ENCODE measurements at places on chromosomes 11 and 22.

DNA sequence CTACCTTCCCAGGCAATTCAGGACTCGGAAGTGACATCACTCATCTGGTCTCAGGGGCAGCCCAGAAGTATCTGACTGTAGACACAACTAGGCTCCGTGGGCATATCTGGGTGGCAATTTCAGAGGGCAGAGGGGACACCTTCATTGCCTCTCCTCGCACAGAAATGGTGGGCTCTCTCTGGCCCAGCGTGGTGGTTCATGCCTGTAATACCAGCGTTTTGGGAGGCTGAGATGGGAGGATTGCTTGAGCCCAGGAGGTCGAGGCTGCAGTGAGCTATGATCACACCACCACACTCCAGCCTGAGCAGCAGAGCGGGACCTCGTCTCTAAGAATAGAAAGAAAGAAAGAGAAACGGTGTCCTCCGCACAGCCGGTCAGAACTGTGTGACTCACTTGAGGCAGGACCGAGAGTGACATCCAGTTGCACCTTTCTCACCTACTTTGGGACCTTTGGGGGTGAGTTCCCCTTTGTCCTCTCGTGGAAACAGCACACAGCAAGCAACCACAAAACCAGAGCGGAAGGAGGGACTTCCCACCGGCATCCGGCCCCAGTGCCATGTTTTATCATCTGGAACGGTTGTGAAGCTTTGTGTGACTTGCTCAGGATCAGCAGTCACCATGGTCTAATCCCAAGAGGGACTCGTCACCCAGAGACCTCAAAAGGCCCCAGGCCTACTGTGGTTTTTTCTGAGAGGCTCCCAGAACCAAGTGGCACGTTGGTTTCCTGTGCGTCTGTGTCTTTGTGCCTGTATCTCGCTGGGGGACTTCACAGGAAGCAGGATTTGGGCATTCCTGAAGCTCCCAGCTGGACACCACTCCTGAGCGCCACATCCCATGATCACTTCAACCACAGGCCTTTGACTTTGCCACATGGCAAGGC, 38.4 kb upstream of the EMID1 start:
- no peak for DNase-seq

DNA sequence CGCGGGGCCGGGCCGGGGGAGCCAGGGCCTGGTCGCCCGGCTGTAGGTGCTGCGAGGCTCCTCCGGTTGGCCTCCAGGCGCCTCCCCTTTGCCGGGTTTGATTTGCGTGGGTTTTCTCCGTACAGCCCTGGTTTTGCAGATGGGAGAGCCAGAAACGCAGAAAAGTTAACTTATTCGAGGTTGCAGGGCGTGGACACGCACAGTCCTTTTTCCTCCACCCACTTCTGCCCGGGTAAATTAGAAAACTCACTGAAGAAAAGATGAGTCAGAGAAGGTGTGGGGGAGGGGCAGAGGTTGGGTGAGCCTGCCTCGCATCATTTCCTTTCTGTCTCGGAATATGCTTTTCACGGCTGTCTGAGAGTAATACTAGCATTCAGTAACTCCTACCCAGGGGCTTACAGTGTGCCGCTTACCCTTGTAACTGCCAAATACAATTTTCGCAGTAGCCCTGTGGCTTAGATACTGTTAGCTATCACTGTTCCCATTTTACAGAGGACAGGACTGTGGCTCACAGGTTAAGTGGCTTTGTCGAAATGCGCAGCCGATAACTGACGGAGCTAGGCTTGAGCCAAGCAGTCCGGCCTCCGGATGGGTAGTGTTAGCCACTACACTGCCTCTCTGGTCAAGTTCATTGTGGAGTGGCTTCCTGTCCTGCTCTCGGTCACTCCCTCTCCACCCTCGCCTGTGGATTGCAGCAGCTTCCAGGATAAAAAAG, 812 bp downstream of the FADD start:
- DNase-seq = peak; percentile 88

DNA sequence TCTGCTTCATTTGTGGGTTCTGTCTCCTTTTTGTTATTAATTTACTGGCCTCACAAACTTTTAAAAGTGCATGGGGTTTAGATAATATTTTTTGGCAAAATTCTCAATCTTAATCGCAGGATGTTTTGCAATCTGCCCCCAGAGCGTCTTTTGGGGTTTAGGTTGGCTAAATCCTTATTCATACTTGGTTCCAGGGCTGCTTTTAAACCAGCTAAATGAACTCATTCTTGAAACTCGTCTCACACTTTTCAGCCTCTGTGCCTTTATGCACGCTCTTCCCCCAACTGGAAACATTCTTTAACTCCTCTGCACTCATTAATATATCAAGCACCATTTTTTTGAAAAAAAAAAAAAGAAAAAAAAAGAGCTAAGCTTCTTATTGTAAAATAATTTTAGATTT, 131.7 kb downstream of the KIF18A start:
- DNase-seq = no peak

DNA sequence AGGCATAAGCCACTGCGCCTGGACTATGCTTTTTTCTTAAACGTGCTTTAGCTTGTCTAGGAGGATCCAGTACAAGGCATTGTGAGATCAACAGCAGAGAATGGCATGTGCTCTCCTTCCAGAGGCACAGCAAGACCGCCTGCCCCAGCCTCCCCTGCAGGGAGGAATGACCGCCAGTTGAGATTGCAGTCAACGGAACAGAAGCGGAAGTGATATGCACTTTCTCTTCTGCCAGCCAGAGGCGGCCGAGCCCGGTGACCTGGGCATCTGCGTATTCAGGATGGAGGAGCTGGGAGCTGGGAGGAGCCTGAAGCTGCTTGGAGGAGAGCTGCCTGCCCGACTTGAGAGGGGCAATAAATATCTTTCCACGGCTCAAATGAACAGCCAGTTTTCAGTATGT, 243.0 kb downstream of the CTTN start:
- DNase-seq = peak; percentile 2

GRCh38 chr11:69550846-69551245, 69.4 kb downstream of the LINC01488 start:
- DNase-seq = no peak

- DNase-seq = peak; percentile 8
Observed at GRCh38 chr22:24938741-24939341, 7.7 kb downstream of the LHFPL7 start.

DNA sequence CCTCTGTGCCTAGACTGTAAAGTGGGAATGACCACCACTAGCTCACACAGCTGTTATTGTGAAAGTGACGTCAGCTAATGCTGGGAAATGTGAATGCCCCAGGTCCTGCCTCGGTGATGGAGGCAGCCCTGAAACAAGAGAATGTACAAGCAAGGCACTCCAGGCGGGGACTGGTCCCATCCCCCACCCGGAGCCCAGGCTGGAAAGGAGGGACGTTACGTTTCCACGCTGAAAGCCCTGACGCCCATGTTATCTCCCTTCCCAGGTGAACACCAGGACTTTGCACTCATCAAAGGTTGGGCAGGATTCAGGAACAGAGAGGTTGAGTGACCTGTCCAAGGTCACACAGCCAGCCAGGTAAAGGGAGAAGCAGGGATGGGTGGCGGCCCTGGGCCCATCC, 784 bp downstream of the SULT4A1 start:
- no peak for DNase-seq

DNA sequence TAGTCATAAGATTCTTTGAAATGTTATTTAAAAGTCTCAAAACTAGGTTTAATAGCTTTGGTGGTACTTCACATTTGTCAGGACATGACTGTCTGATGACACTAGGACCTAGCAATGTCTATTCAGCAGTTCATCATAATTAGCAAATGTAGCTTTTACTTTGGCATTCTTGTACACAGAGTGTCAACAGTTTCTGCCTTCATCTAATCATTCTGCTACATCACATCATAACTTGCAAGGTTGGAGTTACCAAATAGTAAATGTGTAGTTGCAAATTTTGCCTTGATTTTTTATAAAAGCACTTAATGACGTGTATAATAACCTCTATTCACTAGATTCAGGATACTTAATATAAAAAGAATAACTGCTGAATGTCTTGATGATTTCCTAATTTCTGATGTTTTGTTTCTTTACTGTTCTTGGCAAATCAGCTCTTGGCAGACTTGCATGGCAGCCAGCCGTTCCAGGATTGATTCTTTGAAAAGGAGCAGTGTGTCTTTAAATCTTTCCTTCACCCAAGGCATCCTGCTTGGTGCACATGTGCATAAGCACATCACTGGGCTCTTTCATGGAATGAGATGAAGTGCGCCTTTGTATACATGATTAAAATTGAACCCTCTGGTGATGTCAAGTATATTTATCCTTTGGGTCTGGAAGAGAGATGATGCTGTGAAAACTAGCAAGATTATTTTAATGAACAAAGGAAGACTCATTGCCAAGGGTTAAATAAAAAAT, 12.2 kb downstream of the FBXO7 start:
- DNase-seq = no peak

DNA sequence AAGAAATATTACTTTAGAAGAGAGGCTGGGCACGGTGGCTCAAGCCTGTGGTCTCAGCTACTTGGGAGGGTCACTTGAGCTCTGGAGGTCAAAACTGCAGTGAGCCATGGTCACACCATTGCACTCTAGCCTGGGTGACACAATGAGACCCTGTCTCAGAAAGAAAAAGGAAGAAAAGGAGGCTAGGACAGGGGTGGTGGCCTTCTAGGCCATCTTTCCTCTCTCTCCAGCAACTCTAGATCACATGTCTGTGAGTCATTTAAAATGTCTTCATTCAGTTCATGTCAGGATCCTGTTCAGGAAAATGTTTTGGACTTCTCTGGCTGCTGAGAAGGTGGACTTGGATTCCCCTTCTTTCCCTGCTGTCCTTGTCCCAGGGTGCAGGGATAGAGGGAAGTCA, 53.3 kb downstream of the PPFIA1 start:
- no peak for DNase-seq

- no peak for DNase-seq
Observed at GRCh38 chr11:17459236-17459896, 17.3 kb downstream of the ABCC8 start.

DNA sequence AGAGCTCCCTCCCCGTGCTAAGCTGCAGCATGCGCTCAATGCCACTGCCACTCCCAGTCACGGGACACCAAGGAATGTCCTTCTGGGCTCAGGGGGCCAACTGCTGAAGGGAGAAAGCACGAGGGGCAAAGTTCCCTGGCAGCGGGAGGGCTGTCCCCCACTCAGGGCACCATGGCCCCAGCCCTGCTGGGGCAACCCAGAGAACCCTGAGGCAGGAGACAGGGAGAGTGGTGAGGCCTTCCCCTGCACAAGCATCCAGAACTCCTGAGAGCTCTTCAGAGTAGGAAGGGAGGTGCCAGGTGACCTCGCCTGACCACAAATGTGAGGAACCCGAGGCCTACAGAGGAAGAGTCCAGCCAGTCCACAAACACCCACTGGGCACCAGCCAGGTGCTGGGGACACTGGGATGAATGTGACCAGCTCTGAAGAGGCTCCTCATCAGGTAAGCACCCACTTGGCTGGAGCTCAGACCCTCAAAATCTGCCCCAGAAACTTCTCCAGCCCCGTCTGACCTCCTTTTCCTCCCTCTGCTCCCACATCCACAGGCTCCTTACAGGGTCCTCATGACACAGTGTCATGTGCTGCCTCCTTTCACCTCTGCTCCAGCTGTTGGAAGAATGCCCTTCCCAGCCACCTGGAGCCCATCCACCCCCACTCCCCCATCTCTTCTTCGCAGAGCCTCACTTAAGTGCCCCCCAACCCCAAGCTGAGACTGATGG, 15.6 kb downstream of the GDPD5 start:
- no peak for DNase-seq

- no peak for DNase-seq
Observed at GRCh38 chr22:34885852-34886251, 180.1 kb upstream of the ISX start.

GRCh38 chr11:42239188-42239587, 779.7 kb upstream of the LRRC4C start:
- DNase-seq = no peak

DNA sequence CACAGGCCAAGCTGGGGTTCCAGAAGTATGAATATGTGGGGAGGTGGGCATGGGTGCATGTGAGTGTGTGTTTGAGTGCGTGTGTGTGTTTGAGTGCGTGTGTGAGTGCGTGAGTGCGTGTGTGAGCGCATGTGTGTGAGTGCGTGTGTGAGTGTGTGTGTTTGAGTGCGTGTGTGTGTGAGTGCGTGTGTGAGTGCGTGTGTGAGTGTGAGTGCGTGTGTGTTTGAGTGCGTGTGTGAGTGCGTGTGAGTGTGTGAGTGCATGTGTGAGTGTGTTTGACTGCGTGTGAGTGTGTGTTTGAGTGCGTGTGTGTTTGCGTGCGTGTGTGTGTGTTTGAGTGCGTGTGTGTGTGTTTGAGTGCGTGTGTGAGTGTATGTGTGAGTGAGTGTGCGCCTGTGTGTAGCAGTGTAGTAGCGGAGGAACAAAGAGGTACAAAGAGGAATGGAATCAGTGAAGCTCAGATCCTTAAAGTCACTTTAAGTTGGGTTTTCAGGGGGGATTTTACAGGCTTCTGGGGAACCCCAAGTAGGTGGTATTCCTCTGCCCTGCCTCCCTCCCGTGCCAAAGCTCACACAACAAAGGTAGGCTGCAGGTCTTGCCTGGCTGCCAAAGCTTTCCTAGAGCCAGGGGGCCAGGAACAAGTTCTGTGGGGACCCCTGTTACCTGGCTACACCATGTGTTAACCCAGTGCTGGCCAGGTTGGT, 137.1 kb downstream of the KIRREL3 start:
- DNase-seq = no peak

DNA sequence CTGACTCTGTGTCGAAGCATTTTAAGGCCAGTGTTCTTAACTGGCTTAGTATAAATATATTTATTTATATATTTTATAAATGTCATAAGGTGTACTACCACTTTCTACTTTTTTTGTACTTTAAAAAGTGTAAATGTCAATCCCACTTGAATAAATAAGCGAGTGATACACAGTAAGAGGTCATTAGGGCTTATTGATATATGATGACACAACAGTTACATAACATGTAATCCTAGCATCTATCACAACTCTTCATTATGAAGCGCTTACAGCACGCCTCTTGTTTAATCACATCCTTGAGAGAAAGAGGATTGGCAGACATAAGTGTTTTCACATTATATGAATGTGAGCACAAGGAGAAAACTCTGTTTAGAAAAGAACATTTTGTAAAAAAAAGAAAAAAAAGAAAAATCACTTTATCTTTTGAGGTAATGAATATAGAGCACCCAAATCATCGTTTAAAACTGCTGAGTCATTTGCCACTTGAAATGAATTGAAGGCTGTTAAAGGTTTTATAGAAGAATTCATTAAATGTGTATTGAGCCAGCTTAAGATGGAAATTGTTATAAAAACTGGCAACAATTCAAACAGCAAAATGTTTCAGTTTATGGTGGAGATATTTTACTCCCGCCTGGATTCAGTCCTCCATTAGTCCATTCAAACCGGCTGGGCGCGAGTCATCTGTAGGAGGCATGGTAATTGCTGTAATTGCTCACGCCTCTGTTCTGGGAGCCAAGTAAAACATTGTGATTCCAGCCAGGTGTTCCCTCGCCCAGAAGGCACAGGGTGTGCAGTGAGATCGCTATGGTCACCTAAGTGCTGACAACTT, 627.3 kb upstream of the KIRREL3 start:
- DNase-seq = no peak
